ENCODE measurements at places on chromosomes 16 and 17.

- no peak for DNase-seq
Measured at GRCh38 chr16:79419148-79419547, 181.4 kb downstream of the MAF start.

DNA sequence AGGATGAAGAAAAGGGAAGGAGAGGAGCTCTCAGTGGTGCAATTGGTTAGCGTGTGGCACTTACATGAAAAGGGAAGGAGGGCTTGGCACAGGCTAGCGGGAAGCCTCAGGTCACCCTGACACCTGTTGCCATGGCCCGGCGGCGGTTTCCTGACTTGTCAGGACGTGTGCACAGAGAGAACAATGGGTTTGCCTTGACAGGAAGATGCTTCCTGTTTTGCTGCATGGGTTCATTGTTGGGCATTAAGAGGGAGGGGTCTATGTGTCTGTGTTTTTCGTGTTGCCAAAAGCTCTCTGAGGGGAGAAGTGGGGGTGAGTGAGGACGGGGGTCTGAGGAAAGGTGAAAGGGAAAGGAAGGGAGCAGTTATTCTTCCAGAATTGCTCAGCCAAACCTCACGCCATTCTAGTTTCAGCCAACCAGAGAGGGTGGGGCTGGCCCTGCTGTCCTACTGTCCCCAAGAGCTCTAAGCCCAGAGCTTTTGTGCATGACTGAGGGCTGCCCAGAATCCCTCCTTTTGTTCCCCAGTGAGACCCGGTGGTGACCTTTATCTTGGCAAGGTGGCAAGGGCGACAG lies 17.1 kb upstream of the CCR7 start:
- peak; percentile 78 for DNase-seq

DNA sequence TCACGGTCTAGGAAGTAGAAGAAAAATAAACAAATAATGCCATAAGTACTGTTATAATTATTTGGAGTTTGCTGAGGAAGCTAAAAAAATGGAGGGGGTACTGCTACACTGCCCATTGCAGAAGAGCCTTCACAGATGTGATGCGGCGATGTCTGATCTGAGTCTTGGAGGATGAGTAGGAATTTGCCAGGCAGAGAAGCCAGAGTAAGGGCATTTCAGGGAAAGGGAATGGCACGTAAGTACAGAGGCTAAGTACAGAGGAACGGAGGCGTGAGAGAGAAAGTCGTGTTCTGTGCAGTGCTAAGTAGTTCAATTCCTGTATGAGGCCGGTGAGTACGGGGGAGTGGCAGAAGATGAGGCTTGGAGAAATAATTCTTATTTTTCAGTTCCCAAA lies 741 bp upstream of the GRB2 start:
- DNase-seq = no peak

- no peak for DNase-seq
Measured at GRCh38 chr17:60675997-60676396, 1.7 kb upstream of the BCAS3 start.

DNA sequence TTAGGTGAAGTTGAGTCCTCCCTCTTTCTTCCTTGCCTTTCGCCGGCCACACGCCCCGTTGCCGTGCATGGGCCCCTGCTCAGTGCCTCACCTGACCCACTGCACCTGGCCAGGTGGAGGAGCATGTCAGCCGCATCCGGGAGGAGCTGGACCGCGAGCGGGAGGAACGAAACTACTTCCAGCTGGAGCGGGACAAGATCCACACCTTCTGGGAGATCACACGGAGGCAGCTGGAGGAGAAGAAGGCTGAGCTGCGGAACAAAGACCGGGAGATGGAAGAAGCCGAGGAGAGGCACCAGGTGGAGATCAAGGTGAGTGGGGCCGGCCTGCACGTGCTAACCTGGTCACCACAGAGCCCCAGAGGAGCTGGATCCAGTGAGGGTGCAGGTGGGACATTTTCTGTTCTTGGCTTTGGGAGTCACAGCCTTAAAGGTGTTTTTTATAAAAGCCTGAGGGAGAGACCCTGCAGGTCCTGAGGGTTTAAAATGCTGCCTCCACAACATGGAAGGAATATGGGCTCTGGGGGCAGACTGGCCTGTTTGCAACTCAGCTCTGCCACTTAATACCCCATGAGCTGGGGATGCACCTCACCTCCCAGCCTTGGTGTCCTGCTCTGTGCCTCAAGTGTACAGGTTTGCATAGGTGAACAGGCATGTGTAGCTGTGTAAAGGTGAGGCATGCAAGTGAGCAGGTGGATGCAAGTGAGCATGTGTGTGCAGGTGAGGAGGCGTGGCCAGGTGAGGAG lies 12.1 kb upstream of the DBNDD1 start:
- DNase-seq = no peak

DNA sequence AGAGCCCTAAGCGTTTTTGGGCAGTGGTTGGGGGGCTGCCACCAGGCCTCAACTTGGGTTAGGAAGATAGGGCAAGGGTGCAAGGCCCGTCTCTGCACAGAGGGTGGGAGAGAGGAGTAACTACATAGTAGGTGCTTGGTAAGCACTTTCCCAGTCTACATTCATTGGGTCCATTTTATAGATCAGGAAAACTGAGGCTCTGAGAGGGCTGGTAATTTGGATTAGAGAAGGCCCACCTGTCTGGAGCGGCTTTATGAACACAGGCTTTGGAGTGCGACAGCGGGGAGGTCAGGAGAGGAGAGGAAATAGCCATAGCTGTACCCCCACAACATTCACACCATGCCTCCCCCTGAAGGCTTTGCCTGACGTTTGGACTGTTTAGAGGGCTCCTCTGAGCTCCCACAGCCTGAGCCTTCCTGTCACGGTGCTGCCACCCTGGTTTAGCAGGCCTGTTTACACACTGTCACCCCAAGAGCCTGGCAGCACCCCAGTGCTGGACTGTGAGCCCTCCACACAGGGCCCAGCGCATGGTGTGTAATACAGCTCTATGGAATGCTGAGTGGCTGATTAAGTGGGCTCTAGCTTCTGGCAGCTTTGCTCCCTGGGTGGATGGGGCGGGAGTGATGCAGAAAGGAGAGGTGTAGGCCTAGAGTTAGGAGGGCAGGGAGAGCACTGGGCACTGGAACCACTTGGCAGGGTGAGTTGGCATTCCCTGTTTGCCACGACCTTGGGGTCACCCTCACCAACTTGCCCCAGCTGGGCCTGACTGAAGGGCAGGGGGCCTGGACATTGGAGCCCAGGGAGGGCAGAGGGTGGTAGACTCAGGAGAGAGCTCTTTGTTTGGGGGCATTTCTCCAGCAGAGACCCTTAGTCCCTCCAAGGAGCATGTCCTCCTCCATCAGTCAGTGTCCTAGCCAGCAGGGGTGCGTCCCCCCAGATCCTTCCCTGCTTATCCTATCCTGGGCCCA lies 73.7 kb downstream of the RAI1 start:
- DNase-seq = no peak

DNA sequence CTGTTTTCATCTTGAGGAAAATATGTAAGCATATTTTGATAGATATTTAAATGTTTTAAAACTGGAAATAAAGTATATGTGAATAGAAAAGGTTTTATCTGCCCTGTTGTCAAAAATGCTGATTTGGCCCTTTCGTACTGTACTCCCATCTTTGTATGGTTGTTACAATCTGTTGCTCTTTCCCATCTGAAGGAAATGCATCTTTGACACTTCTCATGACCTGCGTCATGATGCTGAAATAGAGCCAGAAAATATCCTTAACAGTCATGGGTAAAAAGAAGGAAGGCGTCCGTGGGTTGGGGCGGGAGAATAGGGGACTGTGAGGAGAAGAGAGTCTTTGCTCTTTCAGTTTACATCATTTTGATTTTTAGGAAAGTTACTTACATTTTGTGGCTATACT lies 327.7 kb downstream of the BCAS3 start:
- no peak for DNase-seq

DNA sequence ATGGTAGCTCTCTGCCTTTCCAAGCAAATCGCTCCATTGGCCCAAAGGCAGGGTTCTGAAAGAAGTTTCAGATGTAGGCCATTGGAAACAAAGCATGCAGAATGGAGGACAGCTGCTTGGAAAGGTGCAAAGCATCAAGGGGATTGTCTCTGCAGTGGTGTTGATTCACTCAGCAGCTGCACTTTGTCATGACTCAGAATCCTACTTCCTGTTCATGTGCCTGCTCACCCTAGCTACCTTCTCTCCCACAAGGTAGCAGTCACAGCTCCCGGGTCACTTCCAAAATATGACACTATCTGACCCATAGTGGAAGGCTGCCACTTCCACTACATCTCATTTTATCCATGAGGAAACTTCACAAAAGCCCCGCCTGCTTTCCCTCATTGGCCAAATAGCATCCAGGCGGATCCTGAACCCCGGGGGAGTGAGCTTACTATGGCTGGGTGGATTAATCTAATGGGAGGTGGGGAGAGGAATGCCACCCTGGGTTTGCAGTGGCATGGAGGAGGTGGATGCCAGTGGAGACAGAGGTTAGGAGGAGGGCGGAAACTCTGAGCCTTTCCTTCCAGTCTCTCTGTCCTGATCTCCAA lies 74.7 kb upstream of the NKD1 start:
- DNase-seq = no peak

GRCh38 chr17:2309338-2310154 lies 5.8 kb downstream of the SRR start:
- no peak for DNase-seq

- no peak for DNase-seq
Measured at GRCh38 chr17:10195090-10195805, 3.2 kb downstream of the GAS7 start.

- no peak for DNase-seq
Measured at GRCh38 chr16:10770907-10771306, 27.3 kb downstream of the NUBP1 start.

DNA sequence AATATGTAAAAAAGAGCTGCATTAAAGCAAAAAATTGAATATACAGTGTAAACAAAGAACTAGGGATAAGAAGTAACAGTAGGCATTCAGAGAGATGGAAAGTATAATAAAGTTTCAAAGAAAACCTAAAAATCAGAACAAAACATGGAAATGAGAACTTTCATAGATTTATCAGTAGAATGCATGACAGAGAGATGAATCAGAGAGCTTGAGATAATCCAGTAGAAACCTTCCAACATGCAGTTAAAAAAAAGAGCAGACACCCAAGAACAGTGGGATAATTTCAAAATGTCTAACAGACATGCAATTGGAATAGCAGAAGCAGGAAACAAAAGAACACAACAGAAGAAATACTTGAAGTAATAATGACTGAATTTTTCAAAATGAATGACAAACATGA lies 1384.2 kb downstream of the CDH11 start:
- DNase-seq = no peak

GRCh38 chr16:68563631-68564381 lies 24.7 kb downstream of the ZFP90 start:
- DNase-seq = no peak

DNA sequence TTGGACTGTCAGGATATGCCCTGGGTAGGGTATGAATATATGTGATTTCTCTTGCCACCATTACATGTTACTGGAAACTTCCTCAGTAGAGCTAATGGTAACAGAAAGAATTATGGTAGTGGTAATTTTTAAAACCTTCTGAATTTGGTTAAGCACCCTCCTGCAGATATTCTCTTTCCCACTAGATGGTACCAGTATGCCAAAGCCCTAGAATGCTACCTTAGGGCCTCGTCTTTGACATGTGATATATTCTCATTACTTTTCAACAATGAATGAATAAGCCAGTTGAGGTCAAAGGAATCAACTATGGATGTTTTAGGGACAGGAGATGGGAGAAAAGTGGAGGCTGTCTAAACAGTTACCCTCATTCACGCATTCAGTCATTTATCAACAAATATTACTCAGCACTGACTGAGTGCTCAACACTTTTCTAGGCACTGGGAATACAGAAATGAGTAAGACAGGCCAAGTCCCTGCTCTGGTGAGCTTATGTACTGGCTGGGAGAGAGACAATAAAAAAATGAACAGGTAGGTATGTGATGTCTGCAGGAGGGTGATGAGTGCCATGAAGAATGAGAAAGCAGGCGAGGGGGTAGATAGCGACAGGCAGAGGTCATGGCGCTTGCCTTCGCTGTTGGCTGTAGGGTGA lies 14.7 kb downstream of the CDH13 start:
- DNase-seq = no peak

DNA sequence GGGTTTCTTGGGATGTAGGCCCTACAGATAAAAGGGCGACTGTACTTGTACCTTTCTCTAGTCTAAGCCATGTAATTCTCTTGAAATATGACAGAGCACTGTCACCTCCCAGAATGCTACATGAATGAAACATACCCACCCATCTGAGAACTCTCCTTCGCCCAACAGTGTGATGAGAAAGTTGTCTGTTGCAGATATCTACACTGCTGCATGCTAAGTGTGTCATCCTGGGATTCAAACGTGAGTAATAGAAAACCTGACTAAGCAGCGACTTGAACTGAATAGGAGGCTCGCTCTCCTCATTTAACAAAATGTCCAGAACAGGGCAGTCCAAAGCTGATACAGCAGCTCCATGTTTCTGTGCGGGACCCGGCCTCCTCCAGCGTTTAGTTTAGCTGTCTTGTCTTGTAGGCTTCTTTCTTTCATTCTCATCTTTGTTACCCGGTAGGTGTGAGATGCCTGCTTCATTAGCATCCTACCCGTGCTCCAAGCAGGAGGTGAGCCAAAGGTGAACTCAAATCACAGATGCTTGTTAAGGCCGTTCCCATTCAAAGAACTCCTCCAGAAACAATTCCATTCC lies 211.9 kb downstream of the PRKCA start:
- no peak for DNase-seq

DNA sequence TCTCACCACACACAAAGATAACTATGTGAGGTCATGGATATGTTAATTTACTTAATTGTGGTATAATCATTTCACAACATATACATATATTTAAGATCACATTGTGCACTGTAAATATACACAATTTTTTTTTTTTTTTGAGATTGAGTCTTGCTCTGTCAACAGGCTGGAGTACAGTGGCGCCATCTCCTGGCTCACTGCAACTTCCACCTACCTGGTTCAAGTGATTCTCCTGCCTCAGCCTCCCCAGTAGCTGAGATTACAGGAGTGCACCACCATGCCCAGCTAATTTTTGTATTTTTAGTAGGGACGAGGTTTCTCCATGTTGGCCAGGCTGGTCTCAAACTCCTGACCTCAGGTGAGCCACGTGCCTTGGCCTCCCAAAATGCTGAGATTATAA lies 11.5 kb upstream of the PRSS54 start:
- no peak for DNase-seq

DNA sequence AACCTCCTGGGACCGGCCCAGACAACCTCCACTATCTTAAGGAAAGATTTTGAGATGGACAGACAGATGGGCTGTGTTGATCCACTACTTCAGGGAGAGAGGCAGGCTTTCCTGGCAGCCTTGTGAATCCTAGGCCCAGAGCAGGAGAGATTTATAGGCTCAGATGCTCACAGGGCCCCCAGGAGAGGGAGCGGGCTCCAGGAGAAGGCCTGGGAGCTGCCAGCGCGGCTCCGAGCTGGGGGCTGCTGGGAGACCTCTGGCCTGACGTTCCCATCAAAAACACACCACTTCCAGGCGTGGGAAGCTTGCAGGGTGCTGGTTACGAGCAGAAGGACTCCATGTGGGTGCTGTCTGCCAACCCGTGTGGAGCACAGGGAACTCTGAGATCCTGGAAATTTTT lies 53.2 kb downstream of the MYH11 start:
- DNase-seq = no peak

GRCh38 chr16:4032768-4033167 lies 83.5 kb downstream of the ADCY9 start:
- no peak for DNase-seq
